Fibroblast of skin of left biceps (primary cell): ENCODE measurements at places on chromosomes 12 and 14.

- no peak for DNase-seq
Measured at GRCh38 chr12:91722072-91722471, 423.6 kb downstream of the BTG1 start.

GRCh38 chr12:3836641-3837040 is 36.6 kb downstream of the PARP11 start:
- no peak for DNase-seq

GRCh38 chr12:24960222-24960855 is 11.4 kb upstream of the BCAT1 start:
- DNase-seq: no peak

DNA sequence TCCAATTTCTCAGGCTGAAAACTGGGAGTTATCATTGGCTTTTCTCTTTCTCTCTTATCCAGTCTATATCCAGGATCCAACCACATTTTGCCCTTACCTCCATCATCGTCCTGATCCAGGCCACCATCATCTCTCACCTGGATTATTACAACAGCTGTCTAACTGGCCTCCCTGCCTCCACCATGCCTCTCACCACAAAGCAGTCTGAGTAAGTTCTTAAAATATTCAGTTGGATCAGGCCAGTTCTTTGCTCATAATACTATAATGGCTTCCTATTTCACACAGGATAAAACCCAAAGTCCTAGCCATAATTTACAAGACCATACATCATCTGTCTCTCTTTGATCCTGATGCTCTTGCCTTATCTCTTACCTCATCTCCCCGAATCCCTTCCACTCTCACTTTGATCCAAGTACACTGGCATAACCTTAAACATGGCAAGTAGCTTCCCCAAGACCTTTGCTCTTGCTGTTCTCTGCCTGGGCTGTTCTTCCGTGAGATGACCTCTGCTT is 133.4 kb upstream of the RAP1B start:
- no peak for DNase-seq

DNA sequence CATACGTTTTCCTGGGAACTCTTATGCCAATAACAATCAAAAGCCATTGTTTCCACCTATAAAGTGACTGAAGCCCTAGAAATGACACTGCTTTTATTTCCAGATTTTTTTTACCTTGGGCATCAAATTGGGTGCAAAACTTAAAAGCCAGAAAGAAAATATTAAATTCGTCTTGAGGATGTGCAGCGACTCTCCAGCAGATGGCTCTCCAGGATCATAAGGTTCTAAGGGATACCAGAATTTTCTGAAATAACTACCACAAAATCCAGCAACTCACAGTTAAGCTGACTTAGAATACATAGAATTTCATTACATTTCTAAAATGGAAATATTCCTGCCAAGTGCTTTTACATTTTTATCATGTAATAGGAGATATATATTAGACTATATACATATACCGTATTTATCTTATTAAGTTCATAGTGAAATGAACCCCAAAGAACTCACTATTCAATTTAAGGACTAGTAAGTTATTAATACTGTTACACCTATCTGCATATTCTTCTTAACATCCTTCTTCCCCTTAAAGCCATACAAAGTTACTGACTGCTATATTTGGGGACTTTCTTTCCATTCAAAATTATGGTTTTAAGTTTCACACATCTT is 44.0 kb downstream of the ARMH4 start:
- DNase-seq: no peak

GRCh38 chr12:4119157-4119761 is 154.3 kb upstream of the CCND2 start:
- DNase-seq: no peak

- DNase-seq: peak; percentile 95
Measured at GRCh38 chr12:67681105-67681778, 32.7 kb downstream of the DYRK2 start.

- DNase-seq: no peak
Measured at GRCh38 chr12:62744551-62744950, 190.4 kb downstream of the PPM1H start.

DNA sequence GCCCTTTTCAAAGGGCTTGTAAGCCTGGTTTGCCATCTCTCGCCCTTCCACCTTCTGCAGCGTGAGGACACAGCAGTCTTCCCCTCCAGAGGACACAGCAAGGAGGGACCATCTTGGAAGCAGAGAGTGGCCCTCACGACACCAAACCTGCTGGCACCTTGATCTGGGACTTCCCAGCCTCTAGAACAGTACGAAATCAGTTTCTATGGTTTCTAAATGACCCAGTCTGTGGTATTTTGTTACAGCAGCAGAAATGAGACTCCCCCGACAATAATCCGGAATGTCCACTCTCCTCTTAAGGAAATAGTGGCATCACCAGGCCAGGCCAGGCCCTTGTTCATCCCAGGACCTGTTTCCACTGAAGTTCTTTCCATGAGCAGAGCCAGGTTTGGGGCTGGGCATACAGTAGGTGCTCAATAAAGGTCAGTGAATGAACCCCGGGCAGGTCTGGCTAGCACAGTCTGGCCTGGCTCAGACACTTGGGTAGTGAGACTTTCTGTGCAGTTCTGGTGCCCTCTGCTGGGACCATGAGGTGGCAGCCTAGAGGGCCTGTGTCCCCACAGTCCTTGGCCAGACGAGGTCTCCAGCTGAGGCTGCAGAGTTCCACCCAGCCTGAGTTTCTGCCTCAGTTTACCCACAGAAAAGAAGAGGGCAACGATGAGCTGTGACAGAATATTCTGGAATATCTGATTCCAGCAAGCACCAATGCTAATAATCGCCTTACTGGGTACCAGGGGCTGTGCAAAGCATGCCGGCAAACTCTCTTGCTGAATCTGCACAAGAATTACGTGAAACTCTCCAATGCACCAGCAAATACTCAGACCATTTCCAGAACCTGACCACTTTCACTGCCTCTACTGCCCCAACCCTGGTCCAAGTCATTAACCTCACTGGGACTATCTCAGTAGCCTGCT is 14.0 kb downstream of the ABCB9 start:
- DNase-seq: no peak

DNA sequence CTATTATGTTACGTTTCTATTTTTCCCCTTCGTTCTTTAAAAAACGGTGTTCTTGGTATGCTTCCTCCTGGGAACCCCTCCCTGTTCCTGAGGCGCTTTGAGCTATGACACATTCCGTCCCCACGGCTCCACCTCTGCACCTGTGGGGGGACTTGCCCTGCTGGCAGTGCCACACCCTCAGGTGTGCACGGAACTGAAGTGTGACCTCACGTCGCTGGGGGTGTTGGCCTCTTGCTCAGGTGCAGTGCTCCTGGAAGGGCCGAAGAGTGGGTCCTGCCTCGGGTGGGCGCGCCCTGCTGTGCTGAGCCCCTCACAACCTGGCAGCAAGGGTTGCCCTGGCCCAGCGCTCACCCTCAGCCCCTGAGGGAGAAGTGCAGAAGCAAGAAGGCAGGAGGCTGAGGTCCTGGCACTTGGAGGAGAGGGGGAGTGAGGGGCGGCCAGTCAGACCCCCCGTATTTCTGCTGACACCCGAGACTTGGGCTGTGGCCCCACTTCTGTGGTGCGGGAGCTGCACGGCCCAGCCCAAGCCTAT is 4.9 kb downstream of the AMN start:
- no peak for DNase-seq

DNA sequence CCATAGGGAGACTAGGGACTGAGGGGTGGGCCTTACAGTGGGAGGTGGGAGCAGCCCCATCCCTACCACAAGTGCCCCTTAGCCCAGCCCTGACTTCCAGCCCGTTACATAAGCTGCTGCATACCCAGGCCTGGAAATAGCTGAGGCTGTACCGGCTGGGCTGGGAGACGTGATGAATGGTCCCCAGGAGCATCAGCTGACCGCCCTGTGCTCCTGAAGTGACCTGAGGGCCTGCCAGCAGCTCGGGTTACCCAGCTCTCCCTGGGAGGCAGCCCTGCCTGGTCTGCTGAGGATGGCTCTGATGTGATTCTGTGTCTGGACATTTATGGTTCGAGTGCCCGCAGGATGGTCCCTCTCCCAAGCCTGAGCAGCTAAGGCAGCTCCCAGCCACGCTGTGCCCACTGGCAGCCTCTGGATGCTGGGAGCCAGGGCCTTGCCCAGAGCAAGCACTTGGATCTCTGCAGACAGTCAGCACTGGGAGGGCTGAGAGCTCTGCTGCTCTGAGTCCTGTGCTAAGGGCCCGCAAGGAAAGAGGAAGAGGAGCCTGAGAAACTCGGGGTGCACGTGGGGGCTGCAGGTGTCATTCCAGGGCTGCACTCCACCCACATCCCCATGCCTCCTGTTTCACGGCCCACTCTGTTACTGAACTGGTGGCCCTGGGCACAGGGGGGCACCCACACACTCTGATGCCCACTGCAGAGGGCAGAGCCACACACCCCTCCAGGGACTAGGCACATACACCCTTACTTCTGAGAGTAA is 20.5 kb downstream of the TAMALIN start:
- no peak for DNase-seq

GRCh38 chr14:97976861-97977260 is 1179.7 kb downstream of the VRK1 start:
- no peak for DNase-seq

DNA sequence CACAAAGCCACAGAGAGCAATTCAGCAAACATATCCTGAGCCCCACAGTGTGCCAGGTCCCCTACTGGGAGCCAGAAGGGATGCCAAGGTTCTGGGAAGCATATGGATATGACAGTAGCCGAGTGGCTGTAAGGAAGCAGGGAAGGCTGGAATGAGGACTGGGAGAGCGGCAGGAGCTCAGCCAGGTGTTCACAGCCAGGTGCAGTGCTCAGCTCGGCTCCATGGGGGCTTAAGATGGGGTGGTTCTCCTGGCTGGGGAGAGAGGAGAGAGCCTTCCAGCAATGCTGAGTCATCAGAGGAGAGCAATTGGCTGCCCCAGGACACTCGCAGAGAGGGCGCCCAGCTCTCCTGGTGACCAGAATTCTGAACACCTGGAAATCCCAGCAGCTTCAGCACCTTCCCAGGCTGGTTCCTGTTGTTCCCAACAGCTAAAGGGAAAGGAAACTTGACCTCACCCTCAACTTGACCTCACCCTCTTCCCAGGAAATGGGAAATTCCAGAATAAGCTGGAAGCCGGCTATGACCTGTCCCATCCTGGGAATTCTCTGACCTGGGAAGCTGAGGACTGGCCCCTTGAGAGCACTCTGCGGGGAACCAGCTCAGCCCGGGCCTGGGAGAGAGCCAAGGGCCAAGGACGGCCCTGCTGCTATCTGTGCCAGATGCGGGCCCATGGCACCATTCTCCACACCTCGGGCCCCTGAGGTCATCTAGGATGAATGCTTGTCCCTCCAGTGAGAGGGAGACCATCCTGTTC is 34.6 kb downstream of the SLC6A12 start:
- no peak for DNase-seq

DNA sequence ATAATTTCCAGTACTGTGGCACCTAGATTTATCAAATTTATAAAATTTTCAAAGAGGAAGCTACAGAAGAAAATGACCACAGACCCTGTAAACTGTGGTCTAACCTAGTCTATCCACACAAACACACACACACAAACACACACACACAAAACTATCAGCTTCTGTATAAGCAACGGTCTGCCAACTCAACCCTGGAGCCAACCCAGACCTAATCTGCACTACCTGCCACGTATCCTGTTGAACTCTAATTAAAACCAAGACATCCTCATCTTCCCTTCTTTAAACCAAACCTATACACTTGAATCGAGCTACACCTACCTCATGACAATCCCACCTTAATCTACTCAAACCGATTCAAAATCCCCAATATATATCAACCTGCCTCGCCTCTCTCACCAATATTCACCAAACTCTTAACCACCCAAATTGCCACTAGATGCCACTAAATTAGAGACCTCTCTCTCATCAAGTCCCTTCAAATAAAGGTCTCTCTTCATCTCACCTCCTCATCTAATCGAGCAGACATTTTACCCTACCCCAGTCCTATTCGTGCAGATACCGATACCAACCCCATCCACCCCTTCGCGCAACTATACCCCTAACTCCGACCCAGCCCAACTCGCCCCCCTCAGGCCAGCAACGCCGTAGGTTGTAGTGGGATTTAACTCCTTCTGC is 808 bp downstream of the ACIN1 start:
- no peak for DNase-seq

DNA sequence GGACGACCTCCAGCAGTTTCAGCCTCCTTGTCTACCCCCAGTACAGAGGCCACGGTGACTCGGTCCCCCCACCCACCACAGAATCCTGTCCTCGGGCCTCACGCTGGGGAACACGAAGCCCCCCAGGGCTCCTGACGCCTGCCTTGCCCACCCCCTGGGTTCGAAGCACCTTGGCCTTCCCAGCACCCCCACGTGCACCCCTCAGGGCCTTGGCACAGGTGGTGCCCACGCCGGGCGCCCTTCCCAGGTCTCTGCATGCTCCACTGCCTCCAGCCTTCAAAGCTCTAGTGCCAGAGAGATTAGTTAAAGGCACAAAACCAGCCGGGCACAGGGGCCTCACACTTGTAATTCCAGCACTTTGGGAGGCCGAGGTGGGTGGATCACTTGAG is 61.8 kb downstream of the NOC4L start:
- no peak for DNase-seq

DNA sequence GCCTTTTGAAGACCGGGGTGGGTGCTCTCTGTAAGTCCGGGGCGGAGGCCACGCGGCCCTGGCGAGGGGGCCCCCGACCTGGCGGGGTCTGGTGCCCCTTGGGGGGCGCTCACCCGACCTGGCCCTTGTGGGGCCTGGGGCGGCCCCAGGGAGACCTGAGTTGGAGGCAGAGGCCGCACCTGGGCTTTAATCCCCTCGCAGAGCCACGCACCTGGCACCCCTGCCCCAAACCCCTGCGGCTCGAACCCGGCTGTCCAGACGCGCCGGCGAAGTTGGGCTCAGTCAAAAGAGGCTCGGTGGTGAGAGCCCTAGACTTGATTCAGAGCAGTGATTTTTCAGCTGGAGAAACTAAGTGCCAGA is 267 bp downstream of the CFAP251 start:
- DNase-seq: no peak

DNA sequence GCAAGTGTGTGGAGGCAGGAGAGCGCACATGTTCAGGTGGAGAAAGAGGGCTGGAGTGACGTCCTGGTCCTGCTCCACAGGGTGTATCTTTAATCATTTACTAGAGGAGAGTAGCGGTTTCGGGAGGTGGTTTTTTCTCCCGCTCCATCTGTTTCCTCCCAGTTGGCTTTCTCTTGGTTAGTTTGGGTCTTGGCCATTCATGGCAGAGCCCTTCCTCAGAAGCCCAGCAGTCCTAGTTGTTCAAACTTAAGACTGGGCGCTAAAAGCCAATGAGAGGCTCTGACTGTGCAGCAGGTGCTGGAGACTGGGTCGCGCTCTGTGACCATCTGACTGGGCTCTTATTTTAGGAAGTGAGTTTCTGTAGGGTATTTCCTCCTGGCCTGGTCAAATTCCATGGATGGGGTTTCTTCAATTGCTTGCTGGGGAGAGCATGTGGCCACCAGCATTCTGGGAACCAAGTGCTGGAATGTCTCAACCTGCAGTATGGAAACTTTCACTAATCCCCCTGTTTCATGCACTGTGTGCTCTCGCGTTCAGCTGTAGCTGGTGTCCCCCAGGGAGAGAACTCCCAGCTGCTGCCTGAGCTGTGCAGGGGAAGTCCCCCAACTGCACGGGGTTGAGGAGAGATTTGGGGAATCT is 27.4 kb upstream of the TSPAN9 start:
- DNase-seq: no peak
